ENCODE measurements at places on chromosomes 7 and 10. TPM values are rescaled to one million over a fixed set of nuclear protein-coding genes. Genes with fewer than 3 reads are reported as not detected.

Gene PILRA
- total RNA-seq: 0.33 TPM

Gene AKR1C1
- total RNA-seq: 72.2 TPM

Gene ADAM12
- total RNA-seq: 33.9 TPM

Gene CPN1
- total RNA-seq: not detected

Gene TAS2R4
- total RNA-seq: 1.5 TPM

Gene BMPR1A
- total RNA-seq: 61.8 TPM

Gene OR2A7
- total RNA-seq: 0.50 TPM

Gene VAX1
- total RNA-seq: not detected

Gene PRTFDC1
- 18.5 TPM for total RNA-seq

Gene COL28A1
- total RNA-seq: under 0.01 TPM

Gene HOXA2
- 1.0 TPM for total RNA-seq

Gene CRYGN
- 0.50 TPM for total RNA-seq

Data from fibroblast of lung (primary cell).